ENCODE measurements at places on chromosomes 2 and 18.
A peak's percentile ranks its signal among the peaks of the same experiment; 100 is the strongest.

GRCh38 chr2:234579231-234579962, 82.5 kb upstream of the ARL4C start:
- DNase-seq, result no peak

- DNase-seq, result peak; percentile 18
Observed at GRCh38 chr18:76875390-76876325, 53.3 kb downstream of the ZNF236 start.

DNA sequence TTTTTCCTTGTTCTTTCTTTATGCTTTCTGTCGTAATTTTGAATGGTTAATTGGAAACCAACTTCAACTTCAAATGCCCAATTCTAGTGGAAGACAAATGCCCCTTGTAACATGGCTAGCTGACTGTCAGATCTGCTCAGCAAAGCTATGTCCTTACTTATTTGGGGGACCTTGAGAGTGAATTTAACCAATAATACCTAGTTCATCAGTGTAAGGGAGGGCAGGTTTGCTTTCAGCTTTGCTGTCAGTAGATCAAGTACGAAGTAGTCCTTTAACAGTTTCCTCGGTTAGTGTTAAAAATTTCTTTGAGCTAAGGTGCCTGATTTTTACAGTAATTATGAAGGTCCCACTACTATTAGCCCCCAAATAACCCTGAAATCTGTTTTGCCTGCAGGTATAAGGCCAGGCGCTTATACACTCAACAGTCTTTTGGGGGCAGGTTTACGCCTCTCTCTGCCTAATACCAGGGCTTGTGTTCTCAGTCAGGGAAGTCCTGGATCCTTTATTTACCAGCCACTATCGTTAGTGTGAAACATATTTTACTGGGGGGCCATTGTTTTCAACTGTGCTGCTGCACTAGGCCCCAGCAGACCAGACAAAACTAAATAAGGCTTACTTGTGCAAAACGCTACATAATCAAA, 165.1 kb upstream of the KCNJ3 start:
- DNase-seq, result no peak

GRCh38 chr18:23986600-23987359, 27.8 kb upstream of the TTC39C start:
- DNase-seq, result no peak

DNA sequence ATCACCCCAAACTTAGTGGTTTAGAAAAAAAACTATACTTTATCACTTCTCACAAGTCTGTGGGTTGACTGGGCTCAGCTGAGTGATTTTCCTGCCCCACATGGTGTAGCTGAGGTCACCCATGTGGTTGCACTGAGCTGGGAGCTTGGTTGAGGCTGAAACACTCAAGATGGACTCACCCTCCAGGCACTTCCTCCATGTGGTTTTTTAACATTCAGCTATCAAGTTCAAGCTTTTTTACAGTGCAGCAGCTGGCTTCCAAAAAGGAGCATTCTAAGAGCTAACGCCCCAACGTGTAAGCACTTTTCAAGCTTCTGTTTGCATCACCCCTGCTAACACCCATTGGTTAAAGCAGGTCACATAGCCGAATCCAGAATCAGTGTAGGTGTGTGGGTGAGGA, 105.9 kb upstream of the CREB1 start:
- no peak for DNase-seq

GRCh38 chr18:55404832-55405465, 183.0 kb downstream of the TCF4 start:
- DNase-seq, result no peak

DNA sequence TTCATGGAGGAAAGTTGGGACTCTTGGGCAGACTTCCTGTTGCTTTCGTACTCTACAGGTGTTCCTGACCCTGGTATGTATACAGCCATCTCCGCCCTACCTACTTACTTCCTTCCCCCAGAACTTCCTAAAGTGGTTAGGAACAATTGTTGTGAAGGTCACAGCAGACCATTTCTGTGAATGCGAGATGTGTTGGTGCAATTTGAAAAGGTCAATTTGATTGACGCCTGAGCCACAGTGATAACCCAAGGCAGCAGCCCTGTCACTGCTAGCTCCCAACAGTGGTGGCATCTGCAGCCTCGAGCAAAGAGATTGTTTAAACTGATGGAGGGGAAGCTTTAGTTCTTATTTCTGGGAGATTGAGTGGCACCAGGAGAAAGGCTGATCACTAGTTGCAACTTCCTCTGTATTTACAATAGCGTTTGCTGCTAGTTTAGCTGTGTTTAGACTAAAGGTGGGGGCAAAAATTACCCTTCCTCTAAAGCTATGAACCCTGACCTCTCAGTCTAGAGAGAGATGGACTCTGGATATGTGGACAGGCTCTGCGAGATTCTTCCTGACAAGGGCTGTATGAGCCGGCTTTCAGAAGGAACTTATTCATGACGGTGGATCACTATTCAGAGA, 78.3 kb upstream of the MAP4K3 start:
- DNase-seq, result no peak

DNA sequence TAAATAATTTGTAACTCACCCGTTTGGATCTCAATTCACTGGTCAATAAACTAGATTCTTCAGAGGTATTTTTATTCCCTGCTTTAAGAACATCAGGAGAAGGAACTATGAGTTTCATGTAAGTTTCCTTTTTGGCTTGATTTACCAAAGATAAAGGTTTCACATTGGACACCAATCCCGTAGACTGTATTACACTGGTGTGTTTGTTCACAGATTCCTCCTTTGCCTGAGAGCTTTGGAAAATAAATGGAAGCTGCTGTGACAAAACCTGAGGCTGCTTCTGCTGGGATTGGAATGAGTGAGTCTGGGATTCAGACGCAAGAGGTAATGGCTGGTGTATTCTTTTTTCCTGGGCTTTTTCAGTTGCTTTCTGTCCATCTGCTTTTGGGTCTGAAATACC, 151.8 kb upstream of the WDSUB1 start:
- DNase-seq, result no peak

DNA sequence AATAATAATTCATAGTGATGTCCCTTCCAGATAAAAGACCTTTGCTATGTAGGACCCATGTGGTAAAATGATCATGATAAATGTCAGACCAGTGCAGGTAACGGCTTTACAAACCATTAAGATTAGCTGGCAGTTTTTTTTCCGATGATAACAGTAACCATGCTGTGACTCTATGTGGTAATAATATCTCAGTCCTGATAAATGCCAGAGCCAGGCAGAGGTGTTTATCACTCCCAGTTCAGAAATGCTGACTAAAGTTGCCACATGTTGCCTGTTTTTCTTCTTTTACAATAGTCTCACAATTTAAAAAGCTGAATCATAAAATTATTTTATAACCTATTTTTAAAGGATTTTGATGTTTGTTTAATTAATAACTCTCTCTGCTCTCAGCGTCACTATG, 565.1 kb downstream of the ARHGAP15 start:
- DNase-seq, result no peak

GRCh38 chr2:12106440-12107080, 360.1 kb downstream of the LPIN1 start:
- DNase-seq, result no peak

DNA sequence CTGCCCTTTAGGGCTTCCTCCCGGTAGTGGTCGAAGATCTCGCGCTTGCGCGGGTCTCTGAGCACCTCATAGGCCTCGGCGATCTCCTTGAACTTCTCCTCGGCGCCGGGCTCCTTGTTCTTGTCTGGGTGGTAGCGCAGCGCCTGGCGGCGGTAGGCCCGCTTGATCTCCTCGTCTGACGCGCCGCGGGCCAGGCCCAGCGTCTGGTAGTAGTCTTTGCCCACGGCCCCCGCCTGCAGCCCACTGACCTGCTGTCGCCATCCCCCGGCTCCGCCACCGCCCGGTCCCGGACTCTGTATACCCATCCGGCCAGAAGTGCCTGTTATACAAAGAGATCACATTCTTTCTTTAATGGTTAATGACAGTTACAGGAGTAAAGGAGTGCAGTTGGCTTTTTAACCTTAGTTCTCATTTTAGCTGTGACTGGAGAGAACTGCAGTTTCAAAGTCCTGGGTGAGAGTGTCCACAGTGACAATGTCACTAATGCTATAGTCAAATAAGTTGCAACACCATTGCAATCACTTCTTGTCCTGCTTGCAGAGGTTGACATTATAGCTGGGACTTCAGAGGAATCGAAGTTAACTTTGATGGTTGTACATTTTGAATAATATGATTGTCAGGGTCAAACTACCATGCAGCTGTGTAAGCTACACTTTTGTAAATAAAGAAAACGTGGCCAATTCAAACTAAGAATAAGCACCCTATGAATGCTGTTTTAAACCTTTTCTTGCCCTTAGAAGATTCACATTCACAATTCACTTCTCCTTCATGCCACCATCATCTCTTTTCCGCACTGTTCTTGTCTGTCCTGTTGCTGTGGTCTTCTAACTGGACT, 35.3 kb upstream of the CAVIN2 start:
- DNase-seq, result no peak
